Progenitor cell of endocrine pancreas (in vitro differentiated cells): ENCODE measurements at places on chromosomes 2 and 18.

DNA sequence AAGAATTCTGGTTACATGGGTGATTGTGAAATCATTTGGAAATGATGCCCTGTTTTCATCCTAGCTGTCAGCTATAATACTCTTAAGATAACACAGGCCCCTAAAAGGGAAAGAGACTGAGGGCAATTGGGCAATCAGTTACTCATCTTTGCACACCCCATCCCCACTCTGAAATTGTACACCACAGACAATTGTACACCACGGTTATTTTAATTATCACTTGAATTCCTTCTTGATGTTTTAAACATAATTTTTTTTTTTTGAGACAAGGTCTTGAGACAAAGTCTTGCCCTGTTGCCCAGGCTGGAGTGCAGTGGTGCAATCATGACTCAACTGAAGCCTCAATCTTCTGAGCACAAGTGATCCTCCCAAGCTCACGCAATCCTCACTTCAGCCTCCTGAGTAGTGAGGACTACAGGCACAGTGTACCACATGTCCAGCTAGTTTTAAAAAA, 862.4 kb upstream of the ACVR2A start:
- DNase-seq, result no peak

DNA sequence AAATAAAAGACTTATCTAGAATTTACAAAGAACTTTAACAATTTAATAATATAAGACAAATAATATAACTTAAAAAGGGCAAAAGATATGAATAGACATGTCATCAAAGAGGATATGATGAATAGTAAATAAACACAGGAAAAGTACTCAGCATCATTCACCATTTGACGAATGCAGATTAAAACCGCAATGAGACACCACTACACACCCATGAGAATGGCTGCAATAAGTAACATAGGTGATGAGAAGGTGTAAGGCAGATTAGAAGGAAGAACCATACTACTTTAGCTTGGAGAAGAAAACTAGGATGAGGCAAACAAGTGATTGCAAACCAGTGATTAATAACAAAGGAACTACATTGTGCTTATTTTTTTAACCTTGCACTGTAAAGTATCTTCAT, 152.0 kb downstream of the CYRIA start:
- DNase-seq, result no peak

DNA sequence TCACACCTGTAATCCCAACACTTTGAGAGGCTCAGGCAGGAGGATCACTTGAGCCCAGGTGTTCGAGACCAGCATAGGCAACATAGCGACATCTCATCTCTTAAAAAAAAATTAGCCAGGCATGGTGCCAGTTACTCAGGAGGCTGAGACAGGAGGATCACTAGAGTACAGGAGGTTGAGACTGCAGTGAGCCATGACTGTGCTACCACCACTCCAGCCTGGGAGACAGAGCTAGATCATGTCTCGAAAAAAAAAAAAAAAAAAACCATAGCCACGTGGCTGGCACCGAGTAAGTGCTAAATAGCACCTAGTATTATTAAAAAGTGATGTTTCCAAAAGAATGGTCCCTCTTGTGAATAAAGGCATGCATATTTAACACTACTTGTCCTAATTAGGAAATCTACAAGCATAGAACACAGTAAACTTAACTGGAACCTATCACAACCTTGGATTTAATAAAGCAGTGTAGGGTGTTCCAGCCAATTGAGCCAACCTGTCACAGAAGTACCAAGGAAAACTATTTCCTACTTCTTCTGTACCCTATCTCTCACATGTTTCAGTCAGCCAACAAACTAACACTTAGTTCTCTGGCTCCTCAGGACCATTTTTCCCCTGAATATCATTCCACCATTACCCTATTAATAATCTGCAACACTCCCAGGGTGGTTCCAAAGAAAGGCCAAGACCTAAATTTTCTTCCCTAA, 8.8 kb downstream of the RAB1A start:
- DNase-seq, result no peak

DNA sequence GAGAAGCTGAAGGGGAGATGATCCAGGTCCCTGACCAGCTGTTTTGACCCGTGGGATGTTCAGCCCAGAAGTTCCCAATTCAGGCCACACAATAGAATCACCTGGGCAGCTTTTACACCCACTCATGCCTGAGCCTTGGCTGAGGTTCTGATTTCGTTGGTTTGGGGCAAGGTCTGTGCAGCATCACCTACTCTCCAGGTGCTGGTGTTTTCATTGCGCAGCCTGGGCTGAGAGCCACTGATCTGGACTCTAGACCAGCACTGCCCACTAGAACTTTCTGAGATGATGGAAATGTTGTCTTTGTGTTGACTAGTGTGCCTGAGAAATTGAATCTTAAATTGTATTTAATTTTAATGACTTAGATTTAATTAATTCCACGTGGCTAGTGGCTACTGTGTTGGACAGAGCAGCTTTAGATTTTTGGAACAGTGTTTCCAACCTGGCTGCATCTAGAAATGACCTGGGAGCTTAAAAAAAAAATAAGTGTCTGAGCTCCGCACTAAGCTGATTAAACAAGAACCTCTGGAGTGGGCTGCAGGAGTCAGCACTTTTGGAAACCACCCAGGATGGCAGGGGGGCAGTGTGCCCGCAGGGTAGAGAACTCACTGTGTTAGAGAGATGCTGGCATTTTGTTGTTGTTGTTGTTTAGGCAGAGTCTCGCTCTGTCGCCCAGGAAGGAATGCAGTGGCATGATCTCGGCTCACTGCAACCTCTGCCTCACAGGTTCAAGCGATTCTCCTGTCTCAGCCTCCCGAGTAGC, 33.7 kb downstream of the DYSF start:
- DNase-seq, result no peak

GRCh38 chr2:240501531-240501991, 56.2 kb downstream of the ANKMY1 start:
- DNase-seq, result no peak

DNA sequence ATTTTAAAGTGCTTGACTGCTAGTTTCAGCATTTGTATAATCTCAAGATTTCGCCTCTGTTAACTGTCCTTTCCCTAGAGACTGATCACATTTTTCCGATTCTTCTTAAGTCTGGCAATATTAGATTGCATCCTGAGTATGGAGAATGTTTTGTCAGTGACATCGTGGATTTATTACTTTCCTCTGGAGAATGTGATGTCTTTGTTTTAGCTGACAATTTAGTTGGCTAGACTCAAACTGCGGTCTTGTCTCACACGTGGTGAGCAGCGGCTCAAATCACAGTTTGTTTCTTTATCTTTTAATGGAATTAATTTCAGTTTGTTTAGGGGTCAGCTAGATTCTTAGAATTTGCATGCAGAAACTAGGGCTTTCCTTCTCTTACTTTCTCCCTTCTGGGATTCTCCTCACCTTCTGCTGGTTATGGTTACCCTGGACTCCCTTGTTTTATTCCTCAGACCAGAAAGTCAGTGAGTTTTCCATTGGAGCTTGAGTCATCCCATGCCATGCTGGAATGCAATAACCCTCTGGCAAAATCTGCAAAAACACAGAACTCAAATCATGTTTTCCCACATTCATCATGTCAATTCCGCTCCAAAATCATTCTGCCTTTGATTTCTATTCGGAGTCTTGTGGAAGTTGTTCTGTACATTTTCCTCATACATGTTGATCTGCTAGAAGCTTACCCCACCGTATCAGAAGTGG, 327.2 kb upstream of the TRIB2 start:
- DNase-seq, result no peak
